Activated T-cell treated with anti-CD3 and anti-CD28 coated beads for 4 hours (primary cell): ENCODE measurements at places on chromosomes 5 and 9.

DNA sequence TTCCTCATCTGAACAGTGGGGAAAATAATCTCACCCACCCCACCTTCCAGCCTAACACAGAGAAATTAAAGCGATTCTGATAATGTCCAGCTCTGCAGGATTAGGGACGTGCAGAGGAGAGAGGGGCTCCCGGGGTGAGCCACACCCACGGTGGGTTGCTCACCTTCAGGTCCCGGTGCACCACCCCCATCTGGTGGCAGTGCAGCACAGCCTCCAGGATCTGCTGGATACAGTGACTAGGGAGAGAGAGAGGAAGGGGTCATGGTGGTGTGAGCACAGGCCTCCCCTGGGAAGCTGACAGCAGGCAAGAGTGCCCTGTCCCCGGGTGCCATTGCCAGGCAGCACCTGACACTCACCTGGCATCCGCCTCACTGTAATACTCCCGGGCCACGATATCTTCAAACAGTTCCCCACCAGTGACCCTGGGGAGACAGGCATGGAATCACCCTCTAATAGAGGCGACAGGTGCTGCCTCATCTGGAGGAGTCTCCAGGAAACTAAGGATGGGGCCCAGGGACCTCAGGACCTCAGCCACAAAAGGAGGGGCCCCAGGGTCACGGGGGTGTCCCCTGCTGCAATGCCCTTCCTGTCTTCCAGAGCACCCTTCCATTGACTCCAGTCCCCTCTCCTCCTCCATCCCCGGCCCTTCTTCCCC is 33.0 kb downstream of the CAMK2A start:
- no peak for DNase-seq

DNA sequence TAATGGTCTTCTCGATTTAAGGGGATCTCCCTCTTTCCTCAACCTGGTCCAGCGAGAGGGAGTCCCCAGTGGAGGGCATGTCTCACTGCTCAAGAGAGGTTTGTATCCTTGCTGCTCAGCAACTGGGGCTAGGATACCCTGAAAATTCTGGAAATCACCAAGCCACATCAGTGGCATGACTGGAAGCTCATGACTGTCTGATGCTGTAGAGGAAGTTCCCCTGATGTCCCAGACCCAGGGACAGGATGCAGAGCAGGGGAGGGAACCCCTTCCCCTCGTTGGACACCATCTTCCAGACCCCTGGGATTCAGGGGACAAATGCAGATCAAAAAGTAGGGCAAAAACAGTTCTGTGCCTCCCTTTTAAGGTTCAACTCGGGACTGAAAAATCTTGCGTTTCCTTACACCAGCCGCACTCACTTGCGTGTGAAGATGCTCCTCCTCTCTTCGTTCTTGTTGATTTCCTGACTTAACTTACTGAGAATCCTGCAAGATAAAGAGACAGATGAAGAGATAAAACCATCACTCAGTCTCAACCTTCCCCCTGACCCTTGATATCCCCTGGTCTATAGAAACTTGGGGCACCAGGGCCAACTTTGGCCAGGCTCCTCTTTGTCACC is 22.1 kb downstream of the LCP2 start:
- DNase-seq: no peak

GRCh38 chr5:21858441-21858840 is 994.7 kb downstream of the CDH12 start:
- DNase-seq: no peak

DNA sequence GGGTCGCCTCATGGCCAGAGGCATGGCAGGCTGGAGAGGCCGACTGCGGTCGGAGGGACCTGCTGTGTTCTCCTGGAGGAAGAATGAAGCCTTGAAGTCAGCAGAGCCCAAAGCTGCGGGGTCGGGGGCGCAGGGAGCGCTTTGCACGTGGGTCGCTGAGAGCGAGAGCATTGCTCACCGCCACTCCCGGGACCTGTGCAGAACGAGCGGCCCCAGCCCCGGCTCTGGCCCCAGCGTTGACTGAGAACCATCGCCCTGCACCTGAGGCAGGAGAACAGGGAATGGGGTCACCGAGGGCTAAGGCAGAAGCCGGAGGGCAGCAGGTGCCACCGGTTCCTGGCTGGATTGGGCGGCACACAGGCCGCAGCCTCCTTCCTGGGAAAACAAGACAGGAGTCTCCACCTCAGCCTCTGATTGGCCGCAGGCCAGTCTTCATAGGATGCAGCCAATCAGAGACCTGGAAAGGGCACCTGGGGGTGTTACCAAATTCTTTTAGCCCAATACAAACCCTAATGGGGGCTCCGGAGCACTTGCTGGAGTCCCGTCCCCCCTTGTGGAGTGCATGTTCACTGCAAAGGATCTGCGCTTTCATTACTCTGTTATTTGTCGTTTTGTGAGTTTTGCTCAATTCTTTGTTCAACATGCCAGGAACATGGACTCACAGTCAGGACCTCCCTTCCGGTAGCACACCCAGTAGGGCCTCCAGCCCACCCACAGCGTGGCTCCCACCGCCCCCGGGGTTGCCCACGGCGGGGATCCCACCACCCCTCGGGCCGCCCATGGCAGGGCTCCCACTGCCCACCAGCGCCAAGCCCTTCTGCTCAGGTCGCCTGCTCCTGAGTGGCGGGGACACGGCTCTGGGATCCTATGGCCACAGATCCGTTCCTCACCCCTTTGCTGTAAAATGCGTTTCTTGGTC is 24.7 kb upstream of the SLC6A19 start:
- DNase-seq: no peak

DNA sequence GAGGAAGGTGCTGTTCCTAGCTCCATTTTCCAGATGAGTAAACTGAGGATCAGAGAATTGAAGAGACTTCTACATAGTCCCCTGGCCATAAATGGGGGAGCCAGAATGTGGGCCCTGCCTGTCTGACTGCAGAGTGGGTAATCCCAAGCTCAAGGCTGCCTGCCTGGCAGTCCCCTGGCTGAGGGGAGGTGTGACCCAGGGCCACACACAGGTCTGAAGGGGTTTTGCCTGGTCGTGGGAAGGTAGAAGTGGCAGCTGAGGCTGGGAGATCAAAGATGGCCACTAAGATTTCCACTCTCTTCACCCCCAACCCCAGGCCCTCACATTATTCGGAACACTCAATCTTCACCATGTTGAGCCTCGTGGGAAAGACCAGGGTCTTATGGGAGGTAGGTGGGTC is 176.3 kb downstream of the MACROH2A1 start:
- no peak for DNase-seq

DNA sequence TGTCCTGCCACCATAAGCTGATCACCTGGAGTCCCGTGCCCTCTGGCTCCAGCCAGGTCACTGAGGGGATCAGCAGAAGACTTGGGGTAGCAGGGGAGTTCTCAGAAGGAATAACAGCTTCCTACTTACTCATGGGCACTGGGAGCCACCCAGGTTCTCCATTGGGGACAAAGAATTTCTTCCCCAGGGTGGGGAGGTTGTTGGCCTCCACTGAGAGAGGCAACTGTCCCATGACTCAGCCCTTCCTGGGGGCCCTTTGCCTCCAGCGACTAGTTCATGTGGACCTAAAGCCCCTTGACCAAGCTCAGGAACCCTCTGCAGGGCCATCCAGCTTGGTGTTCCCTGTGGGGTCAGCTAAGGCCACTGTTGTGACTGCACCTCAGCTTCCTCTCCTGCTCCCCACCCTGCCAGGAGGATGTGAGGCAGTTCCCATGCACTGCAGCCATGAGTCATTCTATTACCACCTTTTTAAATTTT is 175.0 kb downstream of the AUH start:
- no peak for DNase-seq
